ENCODE measurements at places on chromosomes 2 and 18. TPM values are rescaled to one million over a fixed set of nuclear protein-coding genes. Genes with fewer than 3 reads are reported as not detected.

The CRYGD gene
- not detected for total RNA-seq

The C2orf81 gene
- 0.57 TPM for total RNA-seq

The PJVK gene
- total RNA-seq: 1.8 TPM

The PROM2 gene
- total RNA-seq: 0.28 TPM

The ZNF521 gene
- total RNA-seq: 25.0 TPM

The E2F6 gene
- total RNA-seq: 9.0 TPM

The CHMP3 gene
- total RNA-seq: 59.3 TPM

The CHRND gene
- not detected for total RNA-seq

The TMEM37 gene
- total RNA-seq: 0.37 TPM

The AMER3 gene
- total RNA-seq: not detected

The LAMA1 gene
- total RNA-seq: 55.3 TPM

The MAPRE3 gene
- 3.1 TPM for total RNA-seq

The RSAD2 gene
- total RNA-seq: 0.55 TPM

The SULT1C4 gene
- total RNA-seq: not detected

The TUBB8B gene
- not detected for total RNA-seq

The HOXD13 gene
- 0.09 TPM for total RNA-seq

The OR6B3 gene
- not detected for total RNA-seq

The C1GALT1C1L gene
- total RNA-seq: 0.57 TPM
